ENCODE measurements at places on chromosomes 7 and 10.
A peak's percentile ranks its signal among the peaks of the same experiment; 100 is the strongest.

GRCh38 chr10:121426307-121426706, 171.9 kb downstream of the FGFR2 start:
- DNase-seq: no peak

GRCh38 chr10:124222318-124222987, 129.1 kb upstream of the CHST15 start:
- no peak for DNase-seq

- no peak for DNase-seq
Observed at GRCh38 chr7:44787041-44787440, 9.4 kb upstream of the PPIA start.

DNA sequence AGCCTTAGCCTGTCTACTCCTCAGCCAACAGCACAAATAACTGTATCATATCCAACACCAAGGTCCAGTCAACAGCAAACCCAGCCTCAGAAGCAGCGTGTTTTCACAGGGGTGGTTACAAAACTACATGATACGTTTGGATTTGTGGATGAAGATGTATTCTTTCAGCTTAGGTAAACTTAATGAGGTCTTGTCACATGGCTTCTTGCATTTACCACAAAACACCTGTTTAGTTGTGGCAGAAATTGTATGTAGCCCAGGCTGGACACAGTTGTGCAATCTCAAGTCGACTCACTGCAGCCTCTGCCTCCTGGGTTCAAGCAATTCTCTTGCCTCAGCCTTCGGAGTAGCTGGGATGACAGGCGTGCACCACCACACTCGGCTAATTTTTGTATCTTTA, 21.4 kb downstream of the CCAR1 start:
- DNase-seq: no peak

DNA sequence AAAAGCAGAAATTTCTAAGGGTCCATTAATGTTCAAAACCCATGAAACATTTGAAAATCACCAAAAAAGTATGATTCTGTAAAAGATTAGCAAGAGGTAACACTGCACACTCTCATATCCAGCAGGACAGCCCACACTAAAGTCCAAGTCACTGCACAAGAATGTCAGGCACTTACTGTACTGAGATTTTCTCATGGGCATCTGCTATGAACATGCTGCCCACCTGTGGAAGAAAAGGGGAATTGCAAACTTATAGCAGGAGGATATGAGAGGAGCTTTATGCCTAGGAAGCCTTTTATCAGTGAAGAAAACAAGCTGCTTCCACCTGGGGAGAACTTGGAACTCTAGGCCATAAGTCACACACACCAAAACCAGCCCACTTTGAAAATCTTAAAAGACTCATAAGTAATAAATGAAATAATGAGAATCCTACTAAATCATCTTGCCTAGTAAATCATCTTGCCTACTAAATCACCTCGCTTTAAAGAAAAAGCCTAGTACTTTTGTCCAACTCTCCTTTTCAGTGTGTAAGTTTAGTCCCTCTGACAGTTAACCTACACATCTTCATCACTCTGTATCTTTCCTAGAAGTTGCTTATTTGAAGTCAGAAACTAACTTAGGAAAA, 46.1 kb downstream of the ARMH3 start:
- DNase-seq: peak; percentile 80

GRCh38 chr10:79191951-79192676, 123.3 kb downstream of the ZMIZ1 start:
- no peak for DNase-seq

- DNase-seq: peak; percentile 65
Observed at GRCh38 chr10:121154846-121155245, 303.7 kb downstream of the WDR11 start.

GRCh38 chr7:86629-87028, 105.7 kb upstream of the FAM20C start:
- DNase-seq: no peak
